CD4-positive, alpha-beta memory T cell (primary cell): ENCODE measurements at places on chromosomes 2 and 18.
A peak's percentile ranks its signal among the peaks of the same experiment; 100 is the strongest.

- peak; percentile 72 for DNase-seq
These were observed 1.8 kb downstream of the KIF5C start for GRCh38 chr2:148876595-148877402.

DNA sequence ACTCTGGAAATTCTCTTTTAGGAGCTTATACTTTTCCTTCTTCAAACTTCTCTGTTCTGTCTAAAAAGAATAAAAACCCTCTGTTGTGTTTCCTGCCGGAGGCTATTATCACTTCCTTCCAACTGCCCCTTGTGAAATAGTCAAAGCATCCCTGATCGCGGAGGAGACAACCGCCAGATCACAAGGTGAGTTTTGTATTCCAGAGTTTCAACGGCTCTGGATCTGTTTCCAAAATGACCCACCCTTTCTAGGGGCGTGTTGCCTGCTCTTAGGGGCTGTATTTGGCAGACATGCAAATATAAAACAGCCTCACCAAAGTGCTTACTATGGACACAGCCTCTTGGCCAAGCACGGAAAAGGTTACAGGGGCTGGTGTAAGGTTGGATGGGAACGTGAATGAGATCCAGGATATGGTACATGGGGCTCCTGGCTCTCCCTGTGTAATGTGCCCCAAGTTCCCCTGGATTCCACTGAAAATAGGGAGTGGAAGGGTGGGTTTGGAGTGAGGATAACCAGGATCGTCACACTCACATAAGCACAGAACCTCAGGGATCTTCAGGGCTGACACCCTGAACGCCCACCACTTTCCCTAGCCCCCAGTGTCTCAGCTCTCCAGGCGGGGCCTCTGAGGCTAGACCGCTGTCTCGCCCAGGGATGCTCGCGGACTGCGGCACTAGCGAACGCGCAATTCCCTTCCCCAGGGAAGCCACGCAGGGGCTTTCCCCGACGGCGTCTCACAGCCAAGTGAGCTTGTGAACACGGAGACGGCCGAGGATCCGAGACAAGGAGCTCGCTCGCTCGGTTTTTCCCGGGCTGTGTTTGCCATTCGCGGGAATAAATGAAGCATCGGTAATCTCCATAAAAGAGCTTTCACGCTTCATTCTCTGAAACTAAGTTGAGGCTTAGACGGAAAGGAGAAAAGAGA is 14.4 kb downstream of the EN1 start:
- DNase-seq: no peak

- no peak for DNase-seq
These were observed 114.0 kb downstream of the KLHL29 start for GRCh38 chr2:23498943-23499342.

DNA sequence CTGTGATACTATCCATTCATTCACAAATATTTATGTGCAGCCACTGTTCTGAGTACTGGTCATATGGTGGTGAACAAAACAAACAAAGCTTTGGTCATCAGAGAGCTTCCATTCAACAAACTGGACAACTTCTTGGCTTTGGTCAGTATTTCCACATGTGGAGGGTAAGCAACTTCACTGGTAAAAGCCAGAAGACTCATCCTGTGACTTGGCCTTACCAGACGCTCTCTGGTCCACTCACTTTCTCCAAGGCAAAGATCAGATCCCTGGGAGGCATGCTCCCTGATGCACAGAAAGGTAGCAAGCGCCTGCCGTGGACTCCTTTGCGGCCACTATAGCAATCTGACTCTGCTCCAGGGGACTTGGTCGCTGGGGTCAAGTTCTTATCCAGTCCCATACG is 179.5 kb downstream of the EN1 start:
- no peak for DNase-seq

GRCh38 chr18:10916865-10917264 is 232.5 kb downstream of the PIEZO2 start:
- DNase-seq: no peak

GRCh38 chr2:101717071-101717845 is 19.8 kb downstream of the MAP4K4 start:
- peak; percentile 61 for DNase-seq

- DNase-seq: peak; percentile 44
These were observed 23.8 kb upstream of the SERPINB12 start for GRCh38 chr18:63518178-63519012.

GRCh38 chr2:204453730-204454167 is 91.5 kb upstream of the PARD3B start:
- no peak for DNase-seq

DNA sequence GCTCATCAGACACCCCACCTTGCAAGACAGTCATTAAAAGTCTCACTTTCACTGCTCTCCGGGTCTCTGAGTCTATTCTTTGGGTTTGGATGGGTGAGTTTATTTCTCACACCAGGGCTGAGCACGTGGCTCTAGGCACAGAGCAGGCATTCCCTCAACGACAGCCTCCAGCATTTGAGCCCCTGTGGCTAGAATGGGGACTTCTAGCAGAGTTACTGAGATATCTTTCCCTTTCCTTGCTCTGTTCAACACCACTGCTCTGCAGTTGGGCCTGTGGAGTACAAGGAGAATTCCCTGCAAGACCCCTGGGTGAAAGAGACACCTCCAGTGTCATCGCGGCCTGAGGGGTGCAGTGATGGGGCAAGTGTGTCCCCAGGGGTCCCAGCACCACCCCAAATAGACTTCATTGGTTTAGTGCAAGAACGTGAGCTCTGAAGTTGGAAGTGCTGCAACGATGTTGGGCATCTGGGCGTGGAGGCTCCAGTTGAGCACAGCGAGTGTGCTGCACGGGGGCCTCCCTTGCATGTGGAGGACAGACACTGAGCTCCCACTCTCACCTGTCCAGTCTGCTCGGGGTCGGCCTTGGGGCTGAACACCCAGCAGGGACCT is 184.1 kb upstream of the HS6ST1 start:
- no peak for DNase-seq

- DNase-seq: no peak
These were observed 90.3 kb upstream of the MAP3K20 start for GRCh38 chr2:172985139-172985892.

GRCh38 chr2:175567435-175568061 is 386.0 kb upstream of the ATP5MC3 start:
- DNase-seq: no peak

DNA sequence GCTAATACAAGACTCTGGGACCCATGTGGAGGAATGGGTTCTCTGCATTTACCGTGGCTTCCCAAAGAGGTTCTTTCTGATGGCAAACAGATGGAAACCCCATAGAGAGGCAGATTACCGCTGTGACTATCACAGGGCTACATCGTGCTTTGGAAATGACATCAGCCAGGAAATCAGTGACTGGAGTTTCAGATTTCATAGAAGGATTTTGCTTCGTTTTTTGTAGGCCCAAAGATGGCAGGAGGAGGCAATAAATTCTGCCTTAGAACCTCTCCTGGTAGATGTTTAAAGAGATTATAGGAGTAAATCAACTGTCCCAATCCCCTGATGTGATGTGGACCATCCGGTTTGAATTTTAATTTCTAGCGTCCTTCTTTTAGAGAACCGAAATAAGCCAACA is 214.1 kb downstream of the AGPS start:
- no peak for DNase-seq

- DNase-seq: peak; percentile 58
These were observed 72.8 kb upstream of the TAF1B start for GRCh38 chr2:9770308-9771100.

DNA sequence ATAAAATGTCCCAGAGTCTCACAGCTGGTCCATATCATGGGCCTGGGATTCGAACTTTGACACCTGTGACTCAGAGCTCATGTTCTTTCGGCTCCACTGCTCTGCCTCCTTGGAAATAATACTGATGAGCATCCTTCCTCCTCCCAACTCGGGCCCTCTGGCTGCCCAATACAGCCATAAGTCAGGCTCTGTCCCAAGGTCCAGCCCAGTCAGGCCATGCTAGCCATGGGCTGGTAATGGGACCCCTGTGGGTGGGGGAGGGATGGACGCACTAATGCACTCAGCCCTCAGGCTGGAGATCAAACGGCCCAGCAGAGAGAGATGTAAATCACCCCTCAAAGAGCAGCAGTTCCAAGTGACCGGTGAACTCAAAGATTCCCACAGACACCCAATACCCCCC is 61.1 kb downstream of the DDX1 start:
- DNase-seq: no peak

DNA sequence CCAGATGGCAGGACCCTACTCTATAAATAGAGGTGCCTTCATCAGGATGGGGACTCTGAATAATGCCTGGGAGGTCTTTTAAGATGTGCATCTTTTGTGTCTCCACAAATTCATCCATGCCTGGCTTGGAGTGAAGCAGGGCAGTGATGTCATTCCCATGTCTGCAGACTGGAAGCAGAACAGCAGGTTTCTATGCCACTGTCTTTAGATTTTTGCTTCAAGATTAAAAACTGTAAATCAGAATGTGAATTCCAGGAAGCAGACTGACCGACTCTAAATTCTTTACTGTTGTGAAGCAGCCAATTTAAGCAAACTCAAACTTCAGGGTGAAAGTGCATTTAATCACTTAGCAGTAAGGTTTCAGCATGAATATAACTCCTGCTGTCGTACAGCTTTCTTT is 159.3 kb downstream of the SCG2 start:
- no peak for DNase-seq

- DNase-seq: no peak
These were observed 186.0 kb upstream of the RMP24 start for GRCh38 chr18:35786365-35787042.

DNA sequence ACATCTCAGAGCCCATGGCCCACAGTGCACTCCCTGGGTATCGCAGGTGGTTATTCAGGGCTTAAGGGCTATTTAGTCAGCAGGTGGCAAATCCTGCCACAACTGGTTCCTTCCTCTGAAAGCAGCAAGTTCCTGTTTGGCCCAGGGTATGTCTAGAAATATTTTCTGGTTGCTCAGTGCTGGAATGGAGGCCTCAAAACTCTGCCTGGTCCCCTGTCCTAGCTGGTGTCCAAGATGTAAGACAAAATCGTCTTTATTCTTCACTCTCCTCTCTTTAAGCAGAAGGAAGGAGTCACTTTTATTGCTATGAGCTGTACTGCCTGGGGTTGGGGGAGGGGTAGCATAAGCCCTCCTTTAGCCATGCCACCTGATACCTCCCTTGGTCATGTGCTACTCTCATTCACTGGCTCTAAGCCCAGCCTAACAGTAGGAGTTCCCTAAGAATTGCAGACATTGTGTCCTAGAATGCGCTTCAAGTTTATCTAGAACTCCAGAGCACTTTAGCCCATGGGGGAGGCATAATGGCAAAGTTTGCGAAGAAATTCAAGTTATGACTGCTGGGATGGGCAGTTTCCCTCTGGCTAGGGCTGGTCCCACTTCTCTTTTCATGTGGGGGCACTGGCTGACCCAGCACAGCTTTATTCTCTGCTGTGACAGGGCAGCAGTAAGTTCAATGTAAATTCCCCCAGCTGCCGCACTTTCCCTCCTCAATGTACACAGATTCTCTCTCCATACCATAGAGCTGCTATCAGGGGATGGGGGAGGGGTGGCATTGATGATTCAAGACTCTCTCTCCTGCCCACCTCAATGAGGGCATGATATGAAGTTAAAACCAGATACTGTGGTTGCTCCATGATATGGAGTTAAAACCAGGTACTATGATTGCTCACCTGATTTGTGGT is 27.1 kb upstream of the CWC22 start:
- DNase-seq: no peak

DNA sequence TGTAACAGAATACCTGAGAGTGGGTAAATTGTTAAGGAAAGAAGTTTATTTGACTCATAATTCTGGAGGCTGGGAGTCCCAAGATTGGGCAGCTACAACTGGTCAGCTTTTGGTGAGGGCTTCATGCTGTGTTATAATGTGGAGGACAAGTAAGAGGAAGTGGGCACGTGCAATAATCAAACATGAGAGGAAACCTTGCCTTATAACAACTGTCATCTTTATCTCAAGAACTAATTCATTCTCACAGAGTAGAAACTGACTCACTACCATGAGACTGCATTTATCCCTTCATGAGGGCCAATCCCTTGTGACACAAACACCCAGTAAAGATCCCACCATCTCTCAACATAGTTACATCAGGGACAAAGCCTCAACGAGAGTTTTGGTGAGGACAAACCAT is 318.1 kb upstream of the NT5C1B start:
- no peak for DNase-seq

GRCh38 chr2:40346535-40347354 is 105.1 kb downstream of the SLC8A1 start:
- no peak for DNase-seq

DNA sequence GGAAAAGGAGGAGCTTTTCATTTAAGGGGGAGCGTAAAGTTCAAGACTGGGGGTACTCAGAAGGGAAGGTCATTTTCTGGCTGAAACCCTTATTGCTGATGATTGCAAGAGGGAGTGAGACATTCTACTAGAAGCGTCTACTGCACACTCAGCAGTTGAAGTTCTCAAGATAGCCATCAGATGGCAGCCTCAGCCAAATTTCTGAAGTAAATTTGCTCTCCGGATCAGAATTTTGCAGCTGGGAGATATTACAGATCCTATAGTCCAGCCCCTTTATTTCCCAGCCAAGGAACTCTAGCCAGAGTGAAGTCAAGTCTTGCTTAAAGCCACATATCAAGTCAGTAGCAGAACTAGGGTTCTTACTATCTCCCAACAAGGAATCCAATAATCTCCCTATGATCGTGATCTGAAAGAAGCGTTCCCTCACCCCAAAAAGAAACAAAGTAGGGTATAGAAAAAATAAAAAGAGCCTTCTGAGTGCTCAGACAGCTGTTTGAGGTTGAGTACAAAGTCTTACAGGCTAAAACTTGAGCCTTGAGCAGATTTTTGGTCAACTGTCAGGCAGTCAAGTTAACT is 24.0 kb downstream of the RAX start:
- DNase-seq: no peak

- no peak for DNase-seq
These were observed 40.2 kb upstream of the EML4 start for GRCh38 chr2:42128721-42129486.

- no peak for DNase-seq
These were observed 115.3 kb downstream of the FEZ2 start for GRCh38 chr2:36482576-36483214.

- no peak for DNase-seq
These were observed 3.5 kb downstream of the CWC22 start for GRCh38 chr2:180003559-180003958.

DNA sequence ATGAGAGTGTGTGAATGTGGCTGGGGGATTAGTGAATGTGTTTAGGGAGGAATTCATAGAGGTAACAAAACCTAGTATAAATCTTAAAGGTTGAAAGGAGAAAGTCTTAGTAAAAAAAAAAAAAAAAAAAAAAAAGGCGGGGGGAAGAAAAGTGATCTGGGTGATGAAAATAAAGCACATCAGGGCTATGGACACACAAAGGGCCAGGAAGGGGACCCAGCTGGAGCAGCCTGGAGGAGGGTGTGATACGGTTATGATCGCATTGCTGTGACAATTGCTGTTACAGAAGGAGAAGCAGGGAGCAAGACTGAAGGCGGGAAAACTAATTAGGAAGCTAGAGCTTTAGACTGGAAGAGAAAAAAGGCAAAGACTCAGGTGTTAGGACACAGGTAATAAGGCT is 85.4 kb downstream of the DLGAP1 start:
- no peak for DNase-seq
